ENCODE measurements at places on chromosomes 1 and 21.

GRCh38 chr1:1354271-1355247 is 3.8 kb downstream of the MXRA8 start:
- no peak for DNase-seq

- no peak for DNase-seq
Observed at GRCh38 chr1:79193211-79194079, 186.9 kb upstream of the ADGRL4 start.

DNA sequence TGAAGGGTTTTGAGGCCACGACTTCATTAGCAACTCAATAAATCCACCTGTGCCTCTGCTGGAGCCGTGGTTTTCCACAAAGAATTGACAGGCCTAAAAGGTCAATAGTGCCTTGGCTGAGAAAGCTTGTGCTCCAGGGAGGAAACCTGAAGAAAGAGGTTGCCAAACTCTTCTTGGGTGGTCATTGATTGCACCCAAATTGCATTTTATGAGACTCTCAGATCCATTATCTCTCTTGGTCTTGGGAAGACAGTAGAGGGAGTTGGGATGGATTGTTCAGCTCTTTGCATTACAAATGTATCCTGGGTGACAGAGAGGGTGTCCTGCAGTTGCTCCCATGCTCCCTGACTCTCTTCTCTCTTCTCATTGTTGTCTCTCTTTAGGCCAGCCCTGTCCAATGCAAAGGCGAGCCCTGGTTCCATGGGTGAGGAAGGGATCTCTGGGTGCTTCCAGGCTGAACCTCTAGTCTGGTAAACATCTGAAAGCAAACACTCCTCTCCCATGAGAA is 46.1 kb upstream of the HTR1D start:
- DNase-seq, result no peak

DNA sequence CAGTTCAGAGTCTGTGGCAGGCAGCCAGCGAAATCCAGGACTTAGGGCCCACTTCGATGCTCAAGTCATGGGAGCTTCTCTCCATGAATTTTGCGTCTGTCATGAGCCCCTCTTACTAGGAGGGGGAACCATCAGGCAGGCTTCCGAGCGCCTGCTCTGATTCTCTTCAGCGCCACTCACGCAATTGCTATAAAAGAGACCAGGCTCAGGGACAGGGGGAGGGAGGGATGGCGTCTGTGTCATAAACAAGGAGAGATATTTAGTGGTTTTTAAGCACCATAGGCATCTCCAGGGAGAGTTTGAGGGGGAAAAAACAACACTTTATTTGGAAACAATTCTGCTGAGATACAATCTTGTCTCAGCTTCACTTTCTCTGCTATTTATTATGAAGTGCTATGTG is 60.6 kb downstream of the NAV1 start:
- DNase-seq, result no peak

DNA sequence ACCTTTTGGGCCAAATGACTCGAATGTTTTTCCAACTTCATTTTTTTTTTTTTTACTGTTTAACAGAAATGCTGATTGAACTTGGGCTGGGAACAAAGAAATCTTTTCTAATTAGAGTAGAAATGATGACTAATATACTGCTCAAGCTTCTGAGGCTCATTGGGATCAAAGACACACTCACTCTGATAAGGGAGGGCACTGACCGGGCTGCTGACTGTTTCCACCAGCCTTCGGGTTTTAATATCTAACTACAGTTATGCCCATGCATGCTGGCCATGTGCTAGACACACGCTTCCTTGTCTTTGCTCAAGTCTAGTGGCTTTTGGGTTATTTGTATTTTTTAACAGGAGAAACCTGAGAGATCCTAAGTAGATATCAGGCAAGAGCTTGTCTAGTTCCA is 16.8 kb downstream of the ZBTB18 start:
- DNase-seq, result no peak

- DNase-seq, result no peak
Observed at GRCh38 chr1:234702342-234703000, 92.5 kb upstream of the IRF2BP2 start.

DNA sequence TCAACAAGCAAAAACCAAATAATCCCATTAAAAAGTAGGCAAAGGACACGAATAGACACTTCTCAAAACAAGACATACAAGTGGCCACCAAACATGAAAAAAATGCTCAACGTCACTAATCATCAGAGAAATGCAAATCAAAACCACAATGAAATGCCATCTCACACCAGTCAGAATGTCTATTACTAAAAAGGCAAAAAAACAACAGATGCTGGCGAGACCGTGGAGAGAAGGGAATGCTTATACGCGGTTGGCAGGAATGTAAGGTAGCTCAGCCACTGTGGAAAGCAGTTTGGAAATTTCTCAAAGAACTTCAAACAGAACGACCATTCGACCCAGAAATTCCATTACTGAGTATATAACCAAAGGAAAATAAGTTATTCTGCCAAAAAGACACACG is 145.1 kb upstream of the EDN2 start:
- DNase-seq, result no peak

DNA sequence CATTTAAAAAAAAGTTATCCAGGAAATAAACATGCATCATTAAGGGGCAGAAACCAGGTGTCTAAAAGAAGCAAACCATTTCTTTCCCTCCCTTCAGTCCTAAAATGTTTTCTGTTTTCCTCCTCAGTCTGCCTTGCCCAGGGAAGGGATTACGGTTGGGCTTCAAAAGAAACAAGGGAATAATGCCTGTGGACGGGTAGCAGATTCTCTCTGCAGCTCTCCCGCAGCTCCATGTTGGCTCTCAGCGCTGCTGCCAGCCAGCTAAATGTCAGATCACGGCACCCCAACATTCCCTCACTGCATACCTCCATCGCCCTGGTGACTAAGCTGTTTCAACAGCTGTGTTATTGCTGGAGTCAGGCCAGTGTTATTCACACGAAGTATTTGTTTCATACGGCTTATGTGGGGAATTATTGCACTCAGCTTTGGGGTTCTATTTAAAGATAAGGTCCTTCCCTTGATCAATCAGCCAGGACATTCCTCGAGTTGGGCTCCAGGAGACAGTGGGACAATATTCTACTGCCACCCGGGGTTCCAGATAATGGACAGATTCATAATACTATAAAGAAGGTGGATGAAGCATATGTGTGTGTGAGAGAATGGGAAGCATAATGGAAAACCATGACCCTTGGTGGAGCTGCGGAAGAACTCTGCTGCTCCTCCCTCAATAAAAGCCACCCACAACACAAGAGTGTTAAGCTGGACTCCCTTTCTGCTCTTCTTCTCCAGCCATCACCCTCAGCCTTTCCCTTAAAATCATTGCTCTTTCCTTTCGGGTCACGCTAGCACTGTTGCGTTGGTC is 58.2 kb downstream of the WLS start:
- DNase-seq, result no peak

DNA sequence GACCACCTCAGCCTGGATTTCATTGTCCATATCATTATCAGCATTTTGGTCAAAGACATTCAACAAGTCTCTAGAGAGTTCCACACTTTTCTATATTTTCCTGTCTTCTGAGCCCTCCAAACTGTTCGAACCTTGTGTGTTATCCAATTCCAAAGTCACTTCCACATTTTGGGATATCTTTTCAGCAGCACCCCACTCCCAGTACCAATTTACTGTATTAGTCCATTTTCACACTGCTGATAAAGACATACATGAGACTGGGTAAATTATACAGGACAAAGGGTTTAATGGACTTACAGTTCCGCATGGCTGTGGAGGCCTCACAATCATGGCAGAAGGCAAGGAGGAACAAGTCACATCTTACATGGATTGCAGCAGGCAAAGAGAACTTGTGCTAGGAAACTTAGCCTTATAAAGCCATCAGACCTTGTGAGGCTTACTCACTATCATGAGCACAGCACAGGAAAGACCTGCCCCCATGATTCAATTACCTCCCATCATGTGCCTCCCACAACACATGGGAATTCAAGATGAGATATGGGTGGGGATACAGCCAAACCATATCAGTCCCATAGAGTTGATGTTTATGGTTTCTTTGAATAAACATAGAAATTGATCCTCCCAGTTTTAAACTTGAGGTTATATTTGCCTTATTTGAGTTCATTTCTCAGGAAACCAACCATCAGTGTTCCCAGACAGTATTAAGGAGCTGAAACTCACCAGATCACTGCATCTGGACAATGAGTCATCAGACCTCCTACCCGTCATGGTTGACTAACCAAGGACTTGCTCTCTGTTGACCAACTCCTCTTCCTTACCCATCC is 322.7 kb upstream of the DUSP10 start:
- DNase-seq, result no peak

- DNase-seq, result no peak
Observed at GRCh38 chr1:51484591-51484990, 34.5 kb downstream of the EPS15 start.

DNA sequence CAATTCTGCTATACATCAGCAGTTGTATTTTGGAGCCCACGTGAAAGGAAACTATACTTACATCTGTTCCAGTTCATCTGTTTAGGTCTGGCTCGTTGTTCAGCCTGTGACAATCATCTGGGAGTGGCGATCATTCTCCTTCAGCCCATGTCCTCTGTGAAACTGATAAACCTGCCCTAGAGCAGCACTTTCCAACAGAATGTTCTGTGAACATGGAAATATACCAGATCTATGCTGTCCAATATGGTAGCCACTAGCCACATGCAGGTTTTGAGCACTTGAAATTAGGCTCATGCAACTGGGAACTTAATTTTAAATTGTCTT is 24.5 kb upstream of the COQ8A start:
- no peak for DNase-seq

- no peak for DNase-seq
Observed at GRCh38 chr1:215082532-215083382, at the start of gene KCNK2. KCNK2 (plus strand) TSS chr1:215082737; CDS start chr1:215083386, 649 bp downstream.

DNA sequence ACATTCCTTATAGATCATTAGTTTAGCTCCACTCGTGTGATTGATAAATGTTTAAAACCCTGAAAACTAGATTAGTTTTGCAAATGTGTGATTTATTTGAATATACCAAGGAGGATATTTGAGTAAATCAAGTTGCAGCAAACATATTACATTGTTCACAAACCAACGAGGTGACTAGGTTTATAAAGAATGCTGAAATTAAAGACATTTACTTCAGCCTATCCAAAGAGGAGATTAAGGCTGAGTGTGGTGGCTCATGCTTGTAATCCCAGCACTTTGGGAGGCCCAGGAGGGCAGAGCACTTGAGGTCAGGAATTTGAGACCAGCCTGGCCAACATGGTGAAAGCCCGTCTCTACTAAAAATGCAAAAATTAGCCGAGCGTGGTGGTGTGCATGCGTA is 34.1 kb downstream of the VTCN1 start:
- no peak for DNase-seq

GRCh38 chr1:34488080-34488708 is 266.7 kb upstream of the GJB5 start:
- no peak for DNase-seq
